Memory B cell (primary cell): ENCODE measurements at places on chromosomes 13 and 19.

DNA sequence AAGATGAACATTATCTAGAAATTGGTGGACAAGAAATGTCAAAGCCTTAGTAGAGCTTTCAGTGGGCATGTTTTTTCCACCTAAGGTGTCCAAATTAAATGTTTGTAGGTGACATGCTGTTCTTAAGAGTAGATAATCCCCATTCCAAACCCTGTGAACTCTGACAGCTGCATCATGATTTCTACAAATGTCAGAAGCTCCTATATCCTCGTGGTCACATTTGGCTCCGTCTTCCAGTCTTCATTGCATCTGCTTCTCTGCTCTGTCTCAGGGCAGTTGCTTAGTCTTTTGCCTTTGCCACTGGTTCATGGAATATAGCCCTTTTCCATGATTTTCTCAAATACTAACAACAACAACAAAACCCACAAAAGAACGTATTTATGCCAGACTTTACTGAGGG is 234.5 kb downstream of the DLEU7 start:
- no peak for DNase-seq

DNA sequence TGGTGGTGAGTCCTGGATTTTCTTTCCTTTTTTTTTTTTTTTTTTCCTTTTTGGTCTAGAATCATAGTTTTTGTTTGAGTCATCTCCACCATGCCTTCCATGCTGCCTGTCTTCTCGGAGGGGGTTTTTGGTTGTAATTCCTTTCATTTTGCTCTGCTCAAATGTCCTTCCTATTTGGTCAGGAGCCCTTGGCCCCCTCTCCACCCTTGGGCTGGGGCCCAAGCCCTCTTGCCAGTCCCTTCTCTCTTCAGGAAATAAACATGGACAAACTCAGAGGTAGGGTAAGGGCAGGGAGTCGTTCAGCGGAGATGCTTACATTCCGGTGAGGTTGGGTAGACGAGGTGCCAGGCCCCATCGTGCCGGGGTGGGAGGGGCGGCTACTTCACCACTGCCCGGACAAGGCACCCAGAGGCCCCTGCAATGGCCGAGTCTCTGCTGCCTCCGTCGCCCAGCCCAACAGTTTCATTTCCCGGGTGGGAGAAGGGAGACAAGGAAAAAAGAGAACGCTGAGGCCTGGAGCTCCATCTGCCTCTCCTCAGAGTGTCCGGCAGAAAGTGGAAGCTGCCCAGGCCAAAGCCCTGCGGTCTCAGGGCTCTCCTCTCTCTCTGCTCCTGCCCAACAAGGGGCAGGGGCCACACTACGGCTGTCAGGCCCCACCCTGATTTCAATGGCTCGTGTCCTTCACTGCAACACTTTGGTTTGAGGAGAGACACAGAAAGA is 12.7 kb downstream of the ZNF574 start:
- DNase-seq = no peak

- peak; percentile 12 for DNase-seq
Measured at GRCh38 chr13:19818223-19818842, 35.6 kb upstream of the PSPC1 start.

DNA sequence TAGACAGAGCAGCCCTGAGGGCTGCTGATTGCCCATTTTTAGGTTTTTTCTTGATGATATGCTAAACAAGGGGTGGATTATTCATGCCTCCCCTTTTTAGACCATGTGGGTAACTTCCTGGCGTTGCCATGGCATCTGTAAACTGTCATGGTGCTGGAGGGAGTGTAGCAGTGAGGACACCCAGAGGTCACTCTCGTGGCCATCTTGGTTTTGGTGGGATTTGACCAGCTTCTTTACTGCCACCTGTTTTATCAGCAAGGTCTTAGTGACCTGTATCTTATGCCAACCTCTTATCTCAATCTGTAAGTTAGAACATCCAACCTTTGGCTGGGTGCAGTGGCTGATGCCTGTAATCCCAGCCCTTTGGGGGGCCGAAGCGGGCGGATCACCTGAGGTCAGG is 148.0 kb downstream of the PTPRS start:
- DNase-seq = no peak

DNA sequence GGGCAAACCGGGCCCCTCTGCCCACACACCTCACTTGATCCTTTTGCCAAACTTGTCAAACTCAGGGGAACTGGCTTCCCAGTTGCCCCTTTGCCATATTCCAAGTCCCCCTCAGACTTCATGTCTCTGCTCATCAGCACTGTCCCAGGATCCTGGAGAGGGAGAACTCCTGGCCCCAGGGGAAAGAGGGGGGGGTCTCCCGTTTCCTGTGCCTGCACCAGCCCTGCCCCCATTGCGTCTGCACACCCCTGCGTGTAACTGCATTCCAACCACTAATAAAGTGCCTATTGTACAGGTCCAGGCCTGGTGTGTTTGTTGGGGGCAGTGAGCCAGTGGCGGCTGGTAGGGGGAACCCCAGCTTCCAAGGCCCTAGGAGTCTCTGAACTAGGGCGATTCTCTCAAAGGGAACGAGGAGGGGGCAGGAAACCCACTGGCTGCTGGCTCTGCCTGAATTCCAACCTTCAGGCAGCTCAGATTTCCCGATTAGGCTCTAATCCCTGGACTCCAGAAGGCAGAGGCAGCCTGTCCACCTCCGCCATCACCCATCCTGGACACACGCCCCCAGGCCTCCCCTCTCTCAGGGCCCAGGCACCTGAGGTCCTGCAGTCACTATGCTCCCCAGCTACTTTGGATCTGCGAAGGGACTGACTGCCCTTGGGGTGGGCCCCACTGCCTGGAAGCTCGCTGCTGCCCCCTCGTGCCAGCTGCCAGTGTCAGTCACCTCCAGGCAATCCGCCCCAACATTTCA is 9.7 kb upstream of the ILF3 start:
- peak; percentile 85 for DNase-seq

GRCh38 chr13:77715233-77715891 is 17.9 kb downstream of the SLAIN1 start:
- no peak for DNase-seq

- no peak for DNase-seq
Measured at GRCh38 chr19:10694706-10695307, 6.4 kb upstream of the QTRT1 start.

GRCh38 chr13:95199896-95200295 is 101.4 kb downstream of the ABCC4 start:
- DNase-seq = no peak

- DNase-seq = no peak
Measured at GRCh38 chr13:65727070-65727469, 1503.1 kb downstream of the PCDH9 start.

GRCh38 chr13:99071666-99072065 is 93.8 kb upstream of the DOCK9 start:
- no peak for DNase-seq

GRCh38 chr19:23378948-23379347 is 16.3 kb downstream of the ZNF91 start:
- DNase-seq = no peak

DNA sequence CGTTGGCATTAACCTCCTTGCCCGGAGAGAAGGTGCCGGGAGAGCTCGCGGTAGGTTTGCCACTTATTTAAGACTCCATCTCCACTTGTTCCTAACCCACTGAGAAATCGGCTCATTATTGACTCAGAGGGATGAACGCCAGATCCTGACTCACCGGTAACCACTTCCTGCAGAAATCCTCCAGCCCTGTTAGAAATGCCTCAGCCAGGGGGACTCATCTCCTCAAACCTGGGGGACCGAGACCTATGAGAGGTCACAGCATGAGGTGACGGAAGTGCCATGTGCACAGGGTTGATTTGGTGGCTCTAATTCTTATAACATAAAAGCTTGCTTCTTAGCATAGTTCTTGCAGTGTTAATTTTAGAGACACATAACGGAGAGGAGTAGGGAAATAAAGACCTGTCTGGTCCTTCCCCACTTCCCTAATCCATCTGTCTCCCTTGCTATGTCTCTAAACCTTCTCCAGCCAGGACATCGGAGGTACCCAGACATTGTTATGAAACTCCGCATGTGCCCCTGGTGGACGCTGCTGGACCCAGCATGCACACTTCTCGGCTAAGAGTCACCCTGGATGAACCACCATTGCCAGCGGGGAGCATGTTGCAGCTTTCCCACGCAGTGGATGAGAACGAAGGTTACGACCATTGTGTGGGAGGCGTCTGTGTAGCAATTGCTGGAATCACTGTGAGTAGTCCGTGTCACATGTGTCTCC is 158.9 kb downstream of the EFNB2 start:
- DNase-seq = no peak

GRCh38 chr13:98800078-98800477 is 47.6 kb upstream of the SLC15A1 start:
- no peak for DNase-seq

DNA sequence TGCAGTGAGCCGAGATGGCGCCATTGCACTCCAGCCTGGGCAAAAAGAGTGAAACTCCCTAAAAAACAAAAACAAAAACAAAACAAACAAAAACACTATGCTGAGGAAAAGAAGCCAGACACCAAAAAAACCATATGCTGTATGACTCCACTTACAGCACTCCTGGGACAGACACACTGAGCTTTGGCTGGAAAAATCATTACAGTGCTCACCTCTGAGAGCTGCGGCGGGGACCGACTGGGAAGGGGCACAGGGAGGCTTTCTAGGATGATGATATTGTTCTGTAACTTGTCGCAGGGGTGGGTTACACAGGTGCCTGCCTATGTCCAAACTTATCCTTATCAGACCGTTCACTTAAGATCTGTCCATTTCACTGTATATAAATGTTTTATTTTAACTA is 7.8 kb downstream of the PNMA8A start:
- DNase-seq = no peak

GRCh38 chr13:34750078-34750931 is 191.8 kb upstream of the NBEA start:
- DNase-seq = no peak

- DNase-seq = no peak
Measured at GRCh38 chr19:42653841-42654240, 59.1 kb upstream of the CEACAM8 start.

DNA sequence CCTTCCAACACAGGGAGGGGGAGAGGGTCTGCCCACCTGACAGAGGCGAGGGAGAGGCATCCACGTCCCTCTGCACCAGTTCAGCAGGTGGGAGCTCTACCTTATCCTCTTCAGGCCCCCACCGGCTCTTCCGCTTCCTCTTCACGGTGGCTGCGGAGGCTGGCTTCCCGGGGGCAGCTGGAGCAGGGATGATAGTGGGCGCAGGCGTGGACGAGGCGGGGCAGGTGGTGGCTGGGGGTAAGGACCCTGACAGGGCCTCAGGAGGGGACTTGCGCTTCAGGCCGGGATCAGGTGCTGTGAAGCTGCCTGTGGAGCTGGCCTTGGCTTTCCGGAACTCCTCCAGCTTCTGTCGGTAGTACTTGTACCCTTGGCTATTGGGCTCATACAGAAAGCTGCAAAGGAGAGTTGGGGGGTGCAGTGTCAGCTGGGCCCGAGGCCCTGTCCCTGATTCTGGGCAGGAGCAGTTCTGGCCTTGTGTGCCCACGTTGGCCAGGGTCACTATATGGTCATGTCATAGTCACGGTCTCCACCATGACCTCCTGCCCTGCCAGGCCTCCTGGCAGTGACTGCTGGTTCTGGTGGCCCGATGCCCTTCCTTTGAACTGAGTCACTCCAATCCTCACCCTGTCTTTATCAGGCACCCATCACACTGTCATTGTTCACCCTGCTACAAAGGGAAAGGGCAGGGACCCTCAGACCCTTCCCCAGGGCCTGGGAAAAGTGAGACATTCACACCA is 23.2 kb downstream of the SUGP1 start:
- DNase-seq = no peak

GRCh38 chr19:3359015-3359918 is 7.1 kb upstream of the NFIC start:
- DNase-seq = peak; percentile 61

DNA sequence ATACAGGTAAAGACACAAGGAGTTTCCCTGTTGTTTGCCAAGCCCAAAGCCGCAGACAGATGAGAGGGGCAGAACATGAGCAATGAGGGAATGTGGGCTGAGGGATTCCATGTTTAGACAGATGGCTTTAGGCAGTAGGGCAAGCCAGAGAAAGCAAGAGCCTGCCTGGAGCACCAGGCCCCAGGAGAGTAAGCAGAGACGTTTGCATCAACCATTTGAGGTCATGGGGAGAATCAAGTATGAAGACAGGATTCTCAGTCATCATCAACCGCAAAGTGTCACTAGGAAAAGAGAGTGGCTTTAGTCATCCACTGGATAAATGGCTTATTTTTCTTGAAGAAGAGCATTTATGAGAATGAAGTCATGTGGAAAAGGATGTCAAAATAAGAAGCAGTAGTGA is 184.7 kb downstream of the COG6 start:
- DNase-seq = no peak

- DNase-seq = no peak
Measured at GRCh38 chr13:93222976-93223375, 3.6 kb upstream of the GPC6 start.

GRCh38 chr13:32752311-32752710 is 166.1 kb downstream of the PDS5B start:
- DNase-seq = no peak

GRCh38 chr19:40584007-40584406 is 7.3 kb downstream of the SHKBP1 start:
- DNase-seq = no peak
